ENCODE measurements at places on chromosomes 2 and 18. TPM values are rescaled to one million over a fixed set of nuclear protein-coding genes. Genes with fewer than 3 reads are reported as not detected.

DNA sequence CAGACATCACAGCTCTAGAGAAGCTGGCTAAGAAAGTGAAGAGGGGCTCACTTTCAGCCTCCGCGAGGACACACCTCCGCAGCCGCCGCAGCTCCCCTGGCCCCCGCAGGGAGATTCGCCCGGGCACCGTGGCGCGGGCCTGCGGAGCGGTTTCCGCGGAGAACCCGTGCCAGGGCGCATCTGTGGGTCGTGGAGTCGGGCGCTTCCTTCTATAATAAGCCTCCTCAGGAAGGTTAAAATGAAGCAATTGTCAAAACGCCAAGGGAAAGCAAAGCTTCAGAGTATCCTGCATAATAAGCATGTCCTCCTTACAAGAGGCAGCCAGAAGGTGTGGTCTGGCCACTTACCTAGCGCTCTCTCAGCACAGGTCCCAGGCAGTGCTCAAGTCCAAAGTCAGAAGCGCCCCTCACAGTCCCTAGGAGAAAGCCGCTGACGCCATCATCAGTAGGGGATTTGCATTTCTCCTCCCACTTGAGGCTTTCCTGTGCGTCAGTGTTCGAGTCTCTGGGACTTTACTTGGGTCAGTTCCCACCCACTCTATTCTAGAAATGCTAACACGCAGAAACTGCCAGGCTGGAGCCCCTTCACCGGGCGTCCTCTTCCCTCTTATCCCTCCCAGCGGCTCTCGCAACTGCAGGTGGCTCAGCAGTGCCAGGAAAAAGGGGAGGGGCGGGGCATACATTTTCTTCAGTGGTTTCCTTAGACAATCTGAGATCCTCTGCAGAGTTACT lies at the start of gene STAT4:
Gene STAT4, minus strand, starts transcription at position 395 of the 731 bp plus-strand sequence. CDS start 2,791 bp downstream, outside the sequence.
- peak; percentile 73 for DNase-seq

DNA sequence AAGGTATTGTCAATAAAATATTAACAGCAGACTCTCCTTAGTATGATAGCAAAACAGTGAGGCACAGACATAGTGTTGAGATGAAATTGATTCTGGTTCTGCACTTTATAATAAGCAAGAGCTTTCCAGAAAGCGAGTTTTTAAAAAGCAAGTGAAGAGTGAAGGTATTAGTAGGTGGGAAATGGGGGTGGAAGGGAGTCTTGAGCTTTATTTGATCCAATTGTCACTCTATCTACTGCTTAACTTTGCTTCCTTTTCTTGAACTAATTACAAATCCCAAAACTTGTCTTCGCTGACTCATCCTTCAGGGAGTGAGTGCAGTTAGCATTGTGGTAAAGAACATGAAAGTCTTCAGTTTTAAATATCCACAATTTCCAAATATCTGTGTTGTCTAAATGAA lies 120.6 kb upstream of the BOD1L2 start:
- DNase-seq, result no peak

GRCh38 chr2:165120740-165121467 lies 82.9 kb downstream of the SCN3A start:
- no peak for DNase-seq

DNA sequence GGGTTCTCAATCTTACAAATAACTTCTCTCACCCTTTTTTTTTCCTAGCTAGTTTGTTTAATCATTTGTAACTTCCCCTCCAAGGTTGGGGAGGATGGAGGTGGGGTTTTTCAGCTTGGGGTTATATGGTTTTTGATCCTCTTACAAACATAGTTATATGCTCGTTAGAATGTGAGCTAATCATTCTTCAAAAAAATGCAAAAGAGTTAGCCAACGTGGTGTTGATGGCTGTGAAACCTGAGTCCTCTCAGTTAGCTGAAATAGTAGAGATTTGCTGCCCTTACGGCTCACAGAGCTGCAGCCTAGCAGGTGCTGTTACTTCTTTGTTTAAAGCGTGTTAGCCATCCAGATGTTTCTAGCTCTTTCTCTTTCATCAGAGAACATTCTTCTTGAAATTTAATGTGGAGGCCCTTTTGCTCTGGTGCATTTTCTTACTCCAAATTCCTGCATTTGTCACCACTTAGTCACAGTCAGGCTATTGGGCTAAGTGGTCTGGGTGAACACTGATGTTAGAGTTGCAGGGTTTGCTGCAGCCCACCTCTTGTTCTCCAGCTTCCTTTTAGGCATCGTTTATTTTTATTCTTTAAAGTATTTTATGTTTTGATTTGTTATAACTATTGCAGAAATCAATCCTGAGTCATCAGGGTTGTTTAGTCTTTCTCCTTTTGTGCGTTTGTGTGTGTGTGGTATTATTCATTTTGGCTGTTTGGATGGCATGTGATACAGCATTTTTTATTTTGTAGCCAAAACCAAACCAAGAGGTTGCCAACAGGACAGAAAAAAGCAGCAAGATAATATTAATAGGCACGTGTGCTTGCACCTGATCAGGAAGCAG lies 41.1 kb downstream of the LIMS1 start:
- DNase-seq, result no peak

DNA sequence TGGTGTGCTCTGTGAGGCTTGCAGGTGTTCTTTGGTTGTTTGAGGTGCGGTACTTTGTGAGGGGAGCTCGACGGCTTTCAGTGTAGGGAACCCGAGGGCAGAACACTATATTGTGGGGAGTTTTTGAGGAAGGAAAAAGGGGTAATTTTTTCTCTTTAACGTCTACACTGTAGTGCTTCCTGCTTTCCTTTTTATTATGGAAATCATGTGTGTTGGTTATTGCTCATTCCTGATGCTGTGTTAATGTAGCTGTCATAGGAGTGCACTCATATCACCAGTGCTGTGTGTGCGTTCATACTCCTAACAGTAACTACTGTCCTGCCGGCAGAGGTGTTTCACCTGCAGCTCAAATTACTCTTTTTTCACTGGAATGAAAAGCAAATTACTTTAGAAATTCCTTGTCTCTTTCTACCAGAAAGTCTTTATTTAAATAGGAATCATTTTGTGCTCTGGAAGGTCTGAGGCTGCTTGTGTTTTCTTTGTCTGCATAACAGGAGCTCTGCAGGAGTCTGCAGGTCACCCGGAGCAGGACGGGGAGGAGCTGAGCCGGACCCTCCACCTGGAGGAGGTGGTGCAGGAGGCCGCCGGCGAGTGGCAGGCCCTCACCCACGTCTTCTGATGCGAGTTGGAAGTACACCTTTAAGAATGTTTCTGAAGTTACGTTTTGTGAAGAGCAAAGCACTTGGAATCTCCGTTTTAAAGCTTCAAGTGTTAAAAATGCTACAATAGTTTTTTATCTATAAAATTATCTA lies 145.5 kb downstream of the ZNF236 start:
- DNase-seq, result no peak

- no peak for DNase-seq
These were observed 54.7 kb downstream of the DTNB start for GRCh38 chr2:25618676-25619075.

DNA sequence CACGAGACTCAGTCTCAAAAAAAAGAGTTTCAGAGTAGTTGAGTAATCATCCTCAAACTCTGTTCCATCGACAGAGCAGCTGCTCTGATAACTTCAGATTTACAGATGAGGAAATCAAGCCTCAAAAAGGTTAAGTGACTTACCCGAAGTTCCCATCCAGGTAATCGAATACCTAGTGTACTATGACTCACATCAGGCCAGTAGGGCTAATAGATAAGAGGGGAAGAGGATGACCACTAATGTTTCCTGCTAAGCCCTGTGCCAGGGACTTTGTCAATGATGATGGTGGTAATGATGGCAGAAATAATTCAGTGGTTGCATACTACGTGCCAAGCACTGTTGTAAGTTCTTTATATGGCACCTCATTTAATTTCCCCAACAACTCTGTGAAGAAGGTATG lies 80.9 kb downstream of the PLB1 start:
- no peak for DNase-seq

DNA sequence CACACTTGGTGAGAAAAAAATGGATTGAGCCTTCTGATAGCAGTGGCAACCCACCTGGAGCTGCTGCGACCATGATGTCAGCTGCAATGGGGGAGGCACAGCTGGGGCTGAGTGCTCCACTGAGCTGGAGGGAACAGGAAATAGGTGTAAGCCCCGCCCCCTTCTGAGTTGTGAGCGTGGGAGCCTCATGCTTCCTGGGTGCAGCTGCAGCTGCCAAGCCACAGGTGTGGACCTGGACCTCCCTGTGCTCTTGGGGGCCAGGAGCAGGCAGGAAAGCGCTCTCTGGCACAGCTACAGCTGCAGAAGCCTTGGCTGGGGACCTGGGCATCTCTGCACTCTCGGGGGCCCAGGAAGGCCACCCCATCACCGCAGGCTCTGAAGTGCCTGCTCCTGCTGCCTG lies 970.6 kb downstream of the DCDC2C start:
- no peak for DNase-seq

DNA sequence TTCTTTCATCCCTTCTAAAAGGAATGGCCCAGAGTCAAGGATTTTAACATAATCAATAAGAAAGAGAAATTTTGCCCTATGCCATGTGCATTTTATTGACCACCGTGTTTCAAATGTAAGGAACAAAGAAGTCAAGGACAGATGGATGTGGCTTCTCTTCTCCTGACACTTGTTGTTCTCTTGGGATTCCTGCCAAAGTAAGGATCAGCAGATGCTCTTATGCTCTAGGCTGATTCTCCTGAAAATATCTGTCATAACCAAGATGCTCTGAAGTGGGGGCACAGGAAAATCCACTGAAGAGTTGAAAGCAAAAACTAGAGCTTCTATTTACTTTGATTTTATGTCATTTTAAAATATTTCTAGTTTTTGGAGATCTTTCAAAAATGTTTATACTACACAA lies 72.9 kb upstream of the SYT4 start:
- no peak for DNase-seq

DNA sequence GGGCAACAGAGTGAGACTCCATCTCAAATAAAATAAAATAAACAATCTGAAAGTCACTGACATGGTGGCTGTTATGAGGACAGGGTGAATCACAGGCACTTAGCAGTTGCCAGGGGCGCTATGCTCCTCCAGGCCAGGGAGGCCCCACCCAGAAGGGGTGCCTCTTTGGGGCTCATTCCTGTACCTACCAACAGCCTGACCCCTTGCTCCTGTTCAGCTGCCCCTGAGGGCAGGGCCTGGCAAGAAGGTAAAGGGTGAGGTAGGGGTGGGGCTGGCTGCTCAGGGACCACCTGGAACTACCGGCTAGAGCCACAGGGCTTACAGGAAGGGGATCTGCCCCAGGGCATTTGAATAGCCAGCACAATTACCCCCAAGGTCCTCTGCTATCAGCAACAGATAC lies 60.3 kb downstream of the INPP5D start:
- DNase-seq, result no peak

- no peak for DNase-seq
These were observed 302.4 kb downstream of the STK39 start for GRCh38 chr2:167944825-167945659.

- DNase-seq, result no peak
These were observed 330.3 kb upstream of the KCNJ3 start for GRCh38 chr2:154368153-154368552.

GRCh38 chr18:777021-777420 lies 35.0 kb downstream of the YES1 start:
- no peak for DNase-seq

DNA sequence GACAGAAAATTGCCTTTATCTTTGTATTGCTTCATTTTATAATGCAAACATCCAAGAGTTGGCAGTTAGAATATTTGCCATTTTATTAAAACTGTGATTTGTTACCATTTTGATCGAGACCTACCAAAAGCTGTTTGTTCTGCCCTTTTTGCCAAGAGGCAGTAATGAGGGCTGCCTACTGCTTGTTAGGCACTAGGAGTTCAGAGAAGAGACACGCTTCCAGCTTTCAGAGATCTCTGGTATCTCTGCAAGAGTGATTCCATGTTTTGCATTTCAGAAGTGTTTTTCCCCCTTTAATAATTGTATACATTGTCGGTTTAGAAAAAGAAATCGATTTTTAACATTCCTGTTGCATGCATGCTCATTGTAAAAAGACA lies 628 bp downstream of the MRPL30 start:
- no peak for DNase-seq

- no peak for DNase-seq
These were observed 228.0 kb upstream of the SALL3 start for GRCh38 chr18:78751664-78752063.

DNA sequence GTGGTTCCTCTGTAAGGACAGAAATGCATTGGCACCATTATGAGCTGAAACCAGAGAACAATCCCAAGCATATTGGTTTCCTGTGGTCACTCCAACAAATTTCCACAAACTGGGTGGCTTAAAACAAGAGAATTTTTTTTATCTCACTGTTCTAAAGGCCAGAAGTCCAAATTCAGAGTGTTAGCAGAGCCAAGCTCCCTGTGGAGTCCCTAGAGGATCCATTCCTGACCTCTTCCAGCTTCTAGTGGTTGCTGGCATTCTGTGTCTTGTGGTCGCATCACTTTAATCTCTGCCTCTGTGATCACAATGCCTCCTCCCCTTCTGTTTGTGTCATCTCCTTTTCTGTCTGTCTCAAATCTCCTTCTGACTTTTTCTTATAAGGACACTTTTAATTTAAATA lies 380.3 kb downstream of the NYAP2 start:
- DNase-seq, result no peak

DNA sequence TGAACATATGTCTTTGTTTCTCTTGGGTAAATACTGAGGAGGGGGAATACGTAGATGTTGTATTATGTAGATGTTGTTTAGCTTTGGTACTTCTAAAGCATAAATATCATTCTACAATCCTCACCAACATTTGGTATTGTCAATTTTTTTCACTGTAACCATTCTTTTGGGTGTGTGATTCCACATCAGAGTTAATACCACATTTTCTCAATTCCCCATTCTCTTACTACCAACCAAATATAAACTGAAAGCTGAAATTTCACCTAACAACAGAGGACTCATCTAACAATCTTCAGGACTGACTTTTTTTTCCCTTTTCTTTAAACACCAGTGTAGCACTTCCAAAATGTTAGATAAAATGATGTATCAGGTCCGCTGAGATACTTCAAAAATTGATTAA lies 120.7 kb upstream of the RIOK3 start:
- DNase-seq, result no peak

DNA sequence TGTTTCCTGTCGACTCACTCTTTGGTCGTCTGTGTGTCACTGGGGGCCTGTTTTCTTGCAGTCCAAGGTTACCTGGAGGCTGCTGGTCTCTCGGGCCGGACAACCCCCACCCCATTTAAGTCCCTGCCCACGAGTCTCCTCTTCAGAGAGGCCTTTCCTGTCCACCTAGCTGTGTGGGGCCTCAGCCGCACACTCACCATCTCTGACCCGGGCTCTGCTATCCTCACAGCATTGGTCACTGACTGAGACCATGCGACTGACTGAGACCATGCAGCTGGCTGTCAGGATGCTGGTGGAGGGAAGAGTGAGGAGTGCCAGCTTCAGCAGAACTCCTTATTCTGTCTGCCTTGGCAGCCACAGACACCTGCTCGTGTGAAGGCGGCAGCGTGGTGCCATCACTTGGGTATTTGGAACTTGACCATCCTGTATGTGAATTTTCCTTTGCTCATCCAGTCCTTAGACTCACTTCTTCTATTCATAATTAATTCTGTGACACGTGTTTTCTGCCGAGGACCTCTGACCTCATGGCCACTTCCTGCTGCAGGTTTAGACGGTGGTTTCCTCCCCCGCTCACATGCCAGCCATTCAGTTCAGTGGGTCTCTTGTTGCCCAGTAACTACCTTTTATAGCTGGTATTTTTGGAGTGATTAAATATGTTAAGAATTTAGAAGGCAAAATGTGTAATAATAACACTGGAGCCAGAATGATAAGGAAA lies 47.5 kb upstream of the ASB1 start:
- DNase-seq, result no peak

GRCh38 chr2:41024816-41025215 lies 572.9 kb upstream of the SLC8A1 start:
- DNase-seq, result no peak

Gene SKOR2
- not detected for total RNA-seq

Gene CCDC102B
- total RNA-seq, result 8.4 TPM

Gene TIMM21
- total RNA-seq, result 108 TPM

Gene CDKL4
- total RNA-seq, result 1.1 TPM

Gene IL36G
- not detected for total RNA-seq

Gene EPB41L3
- total RNA-seq, result 20.8 TPM

All from right cardiac atrium (tissue), 5 donors.